ENCODE measurements at places on chromosomes 7 and 10. TPM values are rescaled to one million over a fixed set of nuclear protein-coding genes. Genes with fewer than 3 reads are reported as not detected.

- no peak for DNase-seq
Observed at GRCh38 chr10:78390051-78390450, 356.4 kb downstream of the RPS24 start.

- DNase-seq = no peak
Observed at GRCh38 chr10:86290933-86291615, 75.5 kb downstream of the GRID1 start.

- no peak for DNase-seq
Observed at GRCh38 chr10:93404048-93404354, 78.1 kb downstream of the MYOF start.

Gene POP7
- total RNA-seq = 29.1 TPM

DNA sequence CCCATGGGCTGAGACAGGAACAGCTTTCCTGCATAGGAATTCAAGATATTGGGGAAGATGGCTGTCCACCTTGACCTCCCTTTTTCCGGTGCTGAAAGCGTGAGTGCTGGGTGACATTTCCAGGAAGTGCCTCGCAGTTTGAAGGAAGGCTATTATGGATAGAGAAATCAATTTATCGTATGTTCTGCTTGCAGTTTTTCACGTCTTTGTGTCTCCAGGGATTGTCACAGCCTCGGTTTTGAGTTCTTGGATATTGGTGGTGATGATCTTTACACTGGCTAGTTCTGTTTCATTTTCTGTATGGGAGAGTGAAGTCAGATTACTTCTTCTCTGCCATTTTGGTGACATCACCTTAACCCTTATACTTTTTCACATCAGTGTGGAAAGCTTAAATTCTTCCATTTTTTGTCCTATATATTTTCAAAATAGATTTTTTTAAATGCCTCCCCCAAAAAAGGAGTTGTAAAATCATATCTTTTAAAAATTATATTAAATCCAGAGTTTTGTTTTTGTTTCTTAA is 102.5 kb upstream of the APBB1IP start:
- DNase-seq = no peak

Measured in transverse colon (tissue), 4 donors.